ENCODE measurements at places on chromosomes 7 and 10.

DNA sequence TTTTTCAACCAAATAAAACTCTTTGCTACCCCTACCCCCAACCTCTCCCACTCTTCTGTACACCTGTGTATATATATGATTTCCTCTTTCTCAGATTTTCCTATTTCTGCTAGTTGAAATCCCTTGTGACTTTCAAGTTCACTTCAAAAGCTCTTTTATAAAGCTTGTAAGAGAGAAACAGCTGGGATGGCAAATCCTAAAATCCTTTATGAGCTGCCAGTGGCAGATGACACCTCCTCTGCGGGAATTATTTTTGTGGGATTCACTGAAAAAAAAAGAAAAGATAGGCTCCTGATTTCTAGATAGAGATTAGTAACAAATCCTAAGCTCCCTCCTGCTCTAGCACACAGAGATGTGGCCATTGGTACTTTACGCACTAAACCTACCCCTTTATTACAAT lies 92.9 kb downstream of the AHR start:
- DNase-seq: no peak

- DNase-seq: peak; percentile 83
Measured at GRCh38 chr7:45136106-45137060, 21.2 kb upstream of the RAMP3 start.

DNA sequence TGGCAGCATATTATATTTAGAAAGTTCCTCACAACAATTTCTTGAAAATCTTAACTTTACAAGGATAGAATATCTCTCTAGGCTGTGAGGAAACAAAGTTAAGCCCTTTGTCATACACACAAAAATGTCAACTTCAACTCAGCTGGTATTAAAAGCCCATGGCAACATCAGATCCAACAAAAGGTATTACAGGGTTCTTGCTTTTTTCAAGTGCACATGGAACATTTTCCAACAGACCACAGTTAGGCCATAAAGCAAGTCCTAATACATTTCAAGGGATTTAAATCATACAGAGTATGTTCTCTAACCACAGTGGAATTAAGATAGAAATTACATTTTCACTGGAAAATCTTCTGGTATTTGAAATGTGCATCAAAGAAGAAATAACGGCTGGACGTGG lies 71.9 kb upstream of the OIT3 start:
- no peak for DNase-seq

DNA sequence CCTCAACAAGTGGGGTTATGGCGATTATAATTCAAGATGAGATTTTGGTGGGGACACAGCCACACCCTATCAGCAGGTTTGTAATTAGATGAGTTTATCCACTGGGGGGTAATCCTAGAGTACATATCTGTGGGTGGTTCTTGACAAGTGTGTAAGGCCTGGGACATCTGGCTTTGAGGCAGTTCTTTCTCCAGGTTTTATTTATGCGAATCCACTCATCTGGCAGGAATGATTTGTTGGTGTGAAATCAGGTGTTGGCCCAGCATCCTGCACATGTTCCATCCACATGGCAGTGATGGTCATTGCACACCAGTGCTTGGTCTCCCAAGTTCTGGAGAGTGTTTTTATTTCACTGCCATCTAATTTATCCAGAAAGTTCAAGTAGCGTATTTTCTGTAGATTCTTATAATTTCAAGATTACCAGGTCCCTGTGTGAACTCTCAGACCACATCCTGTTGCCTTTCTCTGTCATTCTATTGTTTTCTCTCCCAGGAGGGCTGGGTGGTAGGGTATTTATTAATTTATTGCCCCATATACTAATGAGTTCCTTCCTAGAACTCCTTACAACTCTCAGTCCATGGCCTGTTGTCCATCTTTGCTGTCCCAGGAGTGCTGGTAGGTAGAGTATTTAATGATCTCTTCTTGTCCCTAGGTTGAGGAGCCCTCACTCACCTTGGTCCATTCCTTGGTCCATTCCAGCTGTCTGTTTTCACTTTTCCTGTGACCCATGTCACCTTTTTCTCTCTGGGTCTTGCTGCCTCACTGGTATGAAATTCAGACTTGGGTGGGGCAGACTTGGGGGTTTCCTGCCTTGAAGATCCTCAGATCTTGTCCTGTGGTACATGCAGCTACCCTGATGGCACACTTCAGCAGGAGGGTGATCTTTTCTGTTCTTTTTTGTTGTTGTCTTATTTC lies 10.4 kb downstream of the RALA start:
- no peak for DNase-seq

GRCh38 chr7:29627631-29628030 lies 64.0 kb downstream of the PRR15 start:
- DNase-seq: no peak

DNA sequence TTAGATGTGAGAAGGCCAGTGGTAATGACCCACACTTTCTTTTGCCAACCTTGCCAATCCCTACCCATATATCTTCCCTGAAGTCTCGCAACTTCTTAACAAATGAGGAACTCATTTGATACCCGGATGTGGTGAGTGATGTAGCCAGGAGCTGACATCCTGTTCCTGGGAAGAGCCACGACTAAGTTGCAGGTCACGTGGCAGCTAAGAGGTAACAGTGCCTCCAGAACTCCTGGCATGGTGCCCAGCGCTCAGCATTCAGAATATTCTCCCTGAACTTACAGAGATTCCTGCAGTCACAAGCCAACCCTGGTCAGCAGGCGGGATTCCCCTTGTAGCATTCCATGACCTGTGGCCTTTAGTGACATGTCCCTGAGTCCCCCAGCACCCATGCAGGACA lies 282.5 kb downstream of the GALNT17 start:
- DNase-seq: no peak

DNA sequence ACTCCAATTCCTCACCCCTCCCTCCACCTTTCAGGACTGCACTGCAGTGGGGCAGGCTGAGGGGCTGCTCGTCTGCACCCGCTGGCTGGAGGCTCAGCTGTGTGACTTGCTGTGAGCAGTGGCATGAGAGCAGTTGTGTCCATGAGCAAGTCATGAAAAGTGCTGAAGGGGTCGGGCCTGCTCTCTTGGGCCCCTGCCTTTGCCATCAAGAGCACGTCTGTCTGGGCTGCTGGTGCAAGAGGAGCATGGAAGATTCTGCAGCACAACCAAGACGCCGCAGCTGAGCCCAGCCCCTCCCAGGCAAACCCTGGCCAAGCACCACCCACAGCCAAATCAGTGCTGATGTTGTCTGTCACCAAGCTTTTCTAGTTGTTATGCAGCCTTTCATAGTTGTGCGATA lies 284.3 kb downstream of the TCERG1L start:
- no peak for DNase-seq

- no peak for DNase-seq
Measured at GRCh38 chr10:33041783-33042437, 83.9 kb upstream of the ITGB1 start.

DNA sequence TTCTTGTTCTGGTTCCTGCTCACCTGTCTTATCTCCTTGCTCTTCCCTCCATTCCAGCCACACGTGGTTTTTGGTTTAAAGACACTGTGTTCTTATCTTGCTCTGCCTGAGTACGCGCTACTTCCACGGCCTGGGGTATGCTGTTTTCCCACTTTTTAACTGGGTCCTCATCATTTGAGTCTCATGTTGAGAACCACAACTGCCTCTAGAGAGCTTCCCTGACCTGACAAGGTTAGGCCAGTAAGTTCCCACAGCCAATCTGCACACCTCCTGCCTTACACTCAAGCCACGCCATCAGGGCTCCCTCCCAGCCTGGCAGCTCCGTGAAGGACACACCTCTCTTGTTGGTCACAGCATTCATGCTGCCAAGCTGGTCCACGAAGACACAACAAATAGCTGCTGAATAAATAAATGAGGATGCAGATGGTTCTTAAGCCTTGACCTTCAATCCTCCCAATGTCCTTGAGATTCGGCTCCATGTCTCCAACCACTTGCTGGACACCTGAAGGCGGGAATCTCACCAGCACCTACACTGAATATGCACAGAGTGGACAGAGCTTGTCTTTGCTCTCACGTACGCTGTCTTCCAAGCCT lies 201.7 kb upstream of the KLF14 start:
- DNase-seq: no peak

GRCh38 chr7:78039790-78040776 lies 241.5 kb downstream of the PHTF2 start:
- peak; percentile 38 for DNase-seq

GRCh38 chr7:56105508-56105907 lies 768 bp downstream of the CHCHD2 start:
- no peak for DNase-seq

DNA sequence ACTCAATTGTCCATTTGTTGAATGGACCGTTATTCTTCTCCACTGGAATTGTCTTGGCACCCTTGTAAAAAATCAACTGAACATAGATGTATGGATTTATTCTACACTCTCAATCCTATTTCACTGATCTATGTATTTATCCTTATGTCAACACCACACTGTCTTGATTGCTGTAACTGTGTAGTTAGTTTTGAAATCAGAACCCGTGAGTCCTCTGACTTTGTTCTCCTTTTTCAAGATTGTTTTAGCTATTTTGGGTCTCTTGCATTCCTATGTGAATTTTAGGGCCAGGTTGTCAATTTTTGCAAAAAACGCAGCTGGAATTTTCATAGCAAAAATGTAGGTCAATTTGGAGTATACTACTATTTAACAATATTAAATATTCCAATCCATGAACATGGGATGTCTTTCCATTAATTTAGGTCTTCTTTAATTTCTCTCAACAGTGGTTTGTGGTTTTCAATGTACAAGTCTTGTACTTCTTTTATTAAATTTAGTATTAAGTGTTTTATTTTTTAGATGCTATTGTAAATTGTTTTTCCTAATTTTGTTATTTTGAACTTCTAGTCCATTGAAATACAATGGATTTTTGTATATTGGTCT lies 10.0 kb downstream of the CAMK2B start:
- DNase-seq: no peak

- DNase-seq: no peak
Measured at GRCh38 chr10:35463105-35463867, 127.0 kb downstream of the CCNY start.

DNA sequence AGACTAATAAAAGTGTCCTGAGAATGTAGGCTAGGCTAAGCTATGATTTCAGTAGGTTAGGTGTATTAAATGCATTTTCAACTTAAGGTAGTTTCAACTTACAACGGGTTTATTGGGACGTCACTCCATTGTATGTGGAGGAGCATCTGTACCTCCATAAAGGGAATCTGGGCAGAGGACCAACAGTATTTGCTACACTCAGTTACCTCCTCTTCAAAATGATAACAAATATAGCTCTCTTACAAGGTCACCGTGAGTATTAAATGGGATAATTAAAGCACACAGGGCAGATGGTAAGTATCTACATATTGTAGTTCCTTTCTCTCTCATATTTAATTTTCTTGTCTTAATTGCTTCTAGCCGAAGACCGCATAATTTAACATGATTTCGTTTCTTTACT lies 59.0 kb upstream of the FGL2 start:
- no peak for DNase-seq

GRCh38 chr7:142454862-142455261 lies 197.0 kb upstream of the PRSS58 start:
- DNase-seq: no peak

DNA sequence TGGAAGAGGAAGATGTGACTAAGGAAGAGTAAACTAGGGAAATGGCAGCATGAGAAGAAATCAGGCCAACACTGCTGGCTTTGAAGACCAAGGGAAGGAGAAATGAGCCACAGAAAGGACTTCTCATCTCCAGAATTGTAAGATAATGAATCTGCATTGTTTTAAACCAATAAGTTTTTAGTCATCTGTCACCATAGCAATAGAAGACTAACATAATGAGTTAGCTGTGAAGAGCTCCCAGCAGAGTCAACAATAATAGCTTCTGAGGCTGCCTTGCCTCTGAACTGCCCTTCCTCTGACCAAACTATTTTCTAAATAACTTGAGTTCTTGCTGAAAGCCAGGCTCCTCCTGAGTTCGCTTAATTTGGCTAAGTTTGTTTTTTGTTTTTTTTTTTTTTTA lies 103.6 kb downstream of the CACNA2D1 start:
- no peak for DNase-seq

Measured in GM19239 (cell line).